ENCODE measurements at places on chromosomes 3 and 15. TPM values are rescaled to one million over a fixed set of nuclear protein-coding genes. Genes with fewer than 3 reads are reported as not detected.

DNA sequence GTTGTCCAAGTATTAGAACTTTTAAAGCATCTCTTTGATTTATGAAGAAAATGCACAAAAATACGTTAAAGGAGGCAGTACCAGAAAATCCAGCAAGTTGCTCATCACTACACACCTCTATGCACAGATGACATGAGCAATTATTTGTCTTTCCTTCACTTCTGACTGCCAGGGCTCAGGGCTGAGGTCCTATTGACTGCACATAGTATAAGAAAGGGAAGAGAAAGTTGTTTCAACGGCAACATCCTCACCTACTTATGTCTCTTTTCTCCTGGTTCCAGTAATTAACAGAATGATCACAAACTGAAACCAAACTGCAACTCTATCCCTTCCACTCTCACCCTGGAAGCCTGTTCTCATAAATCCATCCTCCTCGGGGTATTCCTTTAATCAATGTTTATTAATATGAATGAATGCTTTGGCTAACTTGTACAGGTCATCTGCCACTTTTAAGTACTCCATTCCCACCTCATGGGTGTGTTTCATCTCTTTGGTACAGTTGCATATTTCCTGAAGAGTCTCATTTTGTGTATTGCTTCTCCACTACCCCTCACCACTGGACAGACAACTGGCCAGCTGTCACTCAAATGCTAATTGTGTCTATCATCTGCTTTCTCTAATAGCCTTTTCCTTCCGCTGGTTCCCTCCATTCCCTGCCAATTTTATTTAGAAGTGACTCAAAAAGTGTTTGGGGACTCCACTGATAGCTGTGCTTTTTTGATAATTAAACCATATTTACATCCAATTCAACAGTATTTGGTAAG, 34.5 kb downstream of the RAB27A start:
- DNase-seq: no peak

- DNase-seq: no peak
Measured at GRCh38 chr3:178313716-178314115, 222.5 kb upstream of the KCNMB2 start.

GRCh38 chr3:853489-853888, 239.3 kb upstream of the CNTN6 start:
- DNase-seq: no peak

DNA sequence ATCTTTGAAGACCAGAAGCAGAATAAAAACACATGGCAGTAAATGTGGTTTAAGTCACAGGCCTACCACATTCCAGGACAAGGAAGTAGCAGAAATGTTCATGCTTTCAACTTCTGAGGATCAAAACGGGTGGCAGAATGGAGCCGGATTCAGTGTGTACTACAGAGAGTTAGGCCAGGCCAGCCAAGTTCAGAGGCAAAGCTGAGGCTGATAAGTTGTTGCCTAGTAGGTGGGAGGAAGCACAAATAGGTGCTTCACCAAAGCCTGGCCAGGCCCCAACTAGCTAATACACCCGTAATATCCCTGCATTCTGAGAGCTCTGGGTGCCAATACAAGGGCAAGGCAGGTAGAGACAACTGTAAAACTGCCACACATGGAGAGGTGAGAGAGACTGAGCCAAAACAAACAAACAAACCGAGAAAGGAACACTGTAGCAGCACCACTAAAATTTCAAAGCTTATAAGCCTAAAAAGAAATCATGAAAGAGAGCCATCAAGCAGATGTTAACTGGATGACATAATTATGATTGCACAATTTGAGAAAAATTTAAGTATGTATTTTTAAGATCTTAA, 156.4 kb upstream of the CBLB start:
- no peak for DNase-seq

DNA sequence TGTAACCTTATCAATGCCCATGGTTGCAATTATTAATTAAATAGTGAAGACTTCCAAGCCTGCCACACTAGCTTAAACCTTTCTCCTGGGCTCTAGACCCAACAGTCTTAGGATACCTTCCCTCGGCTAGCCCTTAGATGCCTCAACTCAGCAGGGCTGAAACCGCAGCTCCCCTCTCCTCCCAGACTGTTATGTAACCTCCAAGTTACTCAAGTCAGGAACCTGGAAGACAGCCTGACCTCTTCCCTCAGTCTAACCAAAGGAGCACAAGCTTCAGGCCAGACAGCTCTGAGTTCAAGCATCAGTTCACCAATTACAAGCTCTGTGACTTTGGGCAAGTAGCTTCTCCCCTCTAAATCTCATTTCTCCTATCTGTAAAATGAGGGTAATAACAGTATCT, 70.5 kb upstream of the HACD2 start:
- no peak for DNase-seq

DNA sequence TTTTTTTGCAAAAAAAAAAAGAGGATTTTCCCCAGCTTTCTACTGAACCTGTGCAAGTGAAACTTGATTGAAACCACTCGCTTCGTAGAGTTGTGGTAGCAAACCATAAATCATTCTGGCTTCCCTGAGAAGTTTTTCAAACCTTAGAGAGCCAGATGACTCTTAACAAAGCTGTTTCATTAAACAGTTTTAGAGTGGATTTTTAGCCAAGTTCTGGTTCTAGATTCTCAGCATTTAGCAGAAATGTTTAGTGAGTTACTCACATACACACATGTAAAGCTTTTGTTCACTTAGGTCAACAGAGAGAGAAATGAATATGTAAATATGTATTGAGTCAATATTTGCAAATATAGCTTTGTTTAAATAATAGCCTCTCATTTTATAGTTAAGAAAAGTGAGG, 18.1 kb upstream of the CCR9 start:
- DNase-seq: no peak

DNA sequence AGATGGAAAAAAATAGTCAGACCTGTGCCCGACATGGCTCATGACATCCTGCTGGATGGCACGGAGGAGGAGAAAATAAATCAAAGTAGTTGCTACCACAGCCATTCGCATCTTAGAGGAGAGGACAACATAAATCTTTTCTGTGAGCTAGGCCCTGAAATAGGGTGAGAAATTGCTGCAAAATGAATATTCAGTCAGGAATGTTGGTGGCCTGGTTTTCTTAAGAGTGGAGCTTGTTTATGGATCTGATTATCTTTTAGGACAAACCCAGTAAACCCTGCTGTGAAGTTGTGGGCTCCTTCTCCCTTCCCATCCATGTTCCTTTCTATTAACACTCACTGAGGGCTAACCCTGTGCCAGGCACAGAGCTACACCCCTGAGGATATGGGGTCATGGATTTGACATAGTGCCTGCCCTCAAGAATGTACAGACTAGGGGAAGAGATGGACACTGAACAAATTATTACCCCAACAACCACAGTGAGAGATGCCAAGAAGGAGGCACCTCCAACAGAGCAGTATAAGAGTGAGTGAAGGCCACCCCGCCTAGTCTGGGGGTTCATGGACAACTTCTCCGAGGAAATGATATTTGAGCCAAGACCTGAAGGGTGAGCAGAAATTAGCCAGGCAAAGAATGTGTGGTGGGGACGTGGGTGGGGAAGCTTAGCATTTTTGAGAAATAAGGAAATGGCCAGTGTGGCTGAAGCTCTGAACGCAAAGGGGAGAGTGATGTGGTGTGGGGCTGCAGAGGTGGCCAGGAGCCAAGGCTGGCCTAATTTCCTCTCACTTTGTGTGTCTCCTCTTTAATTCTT, 68.9 kb upstream of the ARL8B start:
- no peak for DNase-seq

GRCh38 chr3:12557473-12558100, 700 bp downstream of the MKRN2 start:
- no peak for DNase-seq

SEMA7A gene
- 13.8 TPM for total RNA-seq

RASGRF1 gene
- 2.4 TPM for total RNA-seq

HHATL gene
- 0.52 TPM for total RNA-seq

CDCP1 gene
- 196 TPM for total RNA-seq

PLCB2 gene
- total RNA-seq: 2.8 TPM

LEKR1 gene
- 2.1 TPM for total RNA-seq
